ENCODE measurements at places on chromosomes 7 and 10.
A peak's percentile ranks its signal among the peaks of the same experiment; 100 is the strongest.

DNA sequence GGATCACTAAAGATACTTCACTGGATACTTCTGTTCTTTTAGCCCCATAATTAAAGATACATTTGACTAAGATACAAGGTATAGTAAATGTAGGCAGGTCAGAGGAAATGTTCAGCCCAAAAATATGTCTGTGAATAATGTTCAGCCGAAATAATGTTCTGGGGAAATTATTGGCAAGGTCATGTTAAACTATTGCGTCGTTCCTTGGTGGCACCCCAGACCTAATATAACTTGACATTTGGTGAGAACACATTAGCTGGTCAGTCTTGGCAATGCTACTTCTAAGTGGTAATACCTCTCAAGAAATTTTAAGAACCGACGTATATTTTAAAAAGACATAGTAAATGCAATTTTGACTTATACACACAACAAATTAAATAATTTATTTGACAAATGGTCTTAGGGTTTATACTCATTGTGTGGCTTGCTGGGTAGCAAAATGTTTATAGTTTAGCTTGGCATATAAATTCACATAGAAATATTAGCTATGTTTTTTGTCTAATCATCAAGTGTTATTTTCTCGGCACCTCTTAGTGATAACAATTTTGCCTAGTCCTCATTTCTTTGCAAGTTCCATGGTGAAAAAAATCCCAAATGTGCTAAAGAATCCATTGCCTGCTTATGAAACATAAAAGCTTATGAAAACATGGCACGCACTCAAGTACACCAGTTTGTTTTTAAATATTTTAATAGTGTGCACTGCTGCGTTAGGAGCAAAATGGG is 270.3 kb upstream of the NEBL start:
- DNase-seq: no peak

DNA sequence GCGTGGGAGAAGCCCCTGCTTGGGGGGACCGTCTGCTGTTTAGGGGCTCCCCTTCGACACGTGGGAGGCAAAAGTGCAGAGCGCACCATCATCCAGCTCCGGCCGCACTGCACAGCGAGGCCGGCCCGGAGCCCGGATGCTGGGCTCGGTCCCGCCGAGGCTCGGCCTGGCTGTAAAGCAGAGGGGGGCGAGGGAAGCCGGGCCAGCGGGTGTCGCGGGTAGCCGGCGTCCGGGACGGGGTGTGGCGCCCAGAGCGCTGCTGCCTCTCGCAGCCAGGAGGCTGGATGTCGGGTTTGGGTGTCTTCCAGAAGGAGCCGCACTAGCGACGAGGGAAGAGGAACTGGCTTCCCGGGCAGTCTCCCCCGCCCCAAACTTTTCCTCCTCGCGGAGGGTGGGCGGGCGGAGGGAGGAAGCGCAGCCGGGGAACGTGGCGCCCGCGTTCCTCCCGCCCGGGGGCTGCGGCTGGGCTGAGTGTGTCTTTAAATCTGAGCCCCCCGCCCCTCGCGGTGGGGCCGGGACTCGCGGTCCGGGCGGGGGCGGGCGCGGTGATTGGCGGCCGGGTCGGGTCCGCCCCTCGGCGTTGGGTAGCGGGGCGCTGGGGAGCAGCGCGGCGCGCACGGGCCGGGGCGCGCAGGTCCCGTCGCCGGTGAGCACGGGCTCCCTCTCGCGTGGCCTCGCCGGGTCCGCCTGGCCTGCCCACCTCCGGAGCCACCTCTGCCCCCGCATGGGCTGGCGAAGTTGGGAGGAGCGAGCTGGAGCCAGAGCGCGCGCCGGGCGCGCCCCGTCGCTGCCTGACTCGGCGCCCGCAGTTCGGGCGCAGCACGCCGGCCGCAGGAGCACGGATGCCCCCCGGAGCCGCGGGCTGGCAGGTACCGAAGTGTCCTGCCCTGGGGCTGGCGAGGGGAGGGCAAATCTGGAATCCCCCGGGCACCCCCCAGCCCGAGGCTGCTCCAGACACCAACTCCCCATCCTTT is at the start of gene PALD1:
TSS of gene PALD1 (plus strand) at position 577 of the 974 bp plus-strand sequence. CDS start 47,185 bp downstream, outside the sequence.
- DNase-seq: peak; percentile 92

GRCh38 chr7:129005186-129005585 is 49.7 kb downstream of the TNPO3 start:
- no peak for DNase-seq

DNA sequence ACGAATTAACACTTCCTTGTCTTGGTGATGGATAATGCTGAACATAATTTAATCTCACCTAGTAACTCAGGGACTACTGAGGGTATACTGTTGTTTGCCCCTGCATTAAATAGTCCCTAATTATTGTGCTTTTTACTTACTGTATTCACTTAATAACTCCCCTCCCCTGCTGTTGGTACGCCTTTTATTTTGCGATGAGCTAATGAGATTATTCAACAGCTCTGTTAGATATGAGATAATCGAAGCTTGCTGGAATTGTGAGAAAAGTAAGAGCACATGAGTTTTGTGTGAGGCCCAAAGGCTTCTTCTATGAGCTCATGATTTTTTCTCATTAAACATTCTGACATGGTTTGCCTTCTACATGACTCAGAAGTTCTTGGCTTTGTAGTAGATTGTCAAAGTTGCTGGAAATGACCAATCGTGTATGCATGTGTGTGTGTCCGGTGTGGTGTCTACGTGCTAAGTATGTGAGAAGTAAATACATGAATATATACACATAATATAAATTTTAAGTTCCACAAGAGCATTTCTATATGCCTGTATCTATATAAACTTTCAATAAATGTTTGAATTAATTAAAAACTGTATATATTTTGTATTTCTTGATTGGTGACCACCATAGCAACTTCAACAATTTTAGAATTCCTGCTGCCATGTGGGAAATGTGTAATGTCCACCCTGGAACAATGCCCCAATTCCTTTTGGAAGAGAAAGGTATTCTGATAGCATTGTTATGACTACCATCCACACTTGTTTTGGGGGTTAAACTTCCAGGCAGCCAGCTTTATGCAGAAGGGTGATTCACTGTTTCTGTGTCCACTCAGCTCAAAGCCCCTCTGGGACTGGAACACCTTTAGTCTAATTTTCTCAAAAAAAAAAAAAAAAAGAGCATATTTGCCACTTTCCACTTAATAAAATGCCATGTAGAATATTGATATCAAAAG is 106.2 kb downstream of the SAMD9 start:
- no peak for DNase-seq

DNA sequence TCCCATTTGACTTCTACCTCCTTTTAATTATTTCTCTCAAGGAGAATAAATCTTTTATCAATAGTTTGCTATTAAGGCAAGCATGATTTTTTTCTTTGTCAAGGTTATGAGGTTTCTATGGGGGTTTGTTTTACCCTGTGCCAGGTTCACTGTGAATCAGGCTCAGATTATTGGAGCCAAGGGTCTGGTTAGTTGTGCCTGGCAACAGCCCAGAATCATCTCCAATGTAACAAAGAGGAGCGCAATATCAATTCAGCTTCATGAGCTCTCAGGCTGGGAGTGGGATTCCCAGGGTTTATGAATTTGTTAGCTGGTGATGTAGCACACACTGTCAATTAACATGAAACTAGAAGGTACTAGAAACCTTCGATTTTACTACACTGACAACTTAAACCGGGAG is 73.2 kb downstream of the AASS start:
- DNase-seq: no peak

DNA sequence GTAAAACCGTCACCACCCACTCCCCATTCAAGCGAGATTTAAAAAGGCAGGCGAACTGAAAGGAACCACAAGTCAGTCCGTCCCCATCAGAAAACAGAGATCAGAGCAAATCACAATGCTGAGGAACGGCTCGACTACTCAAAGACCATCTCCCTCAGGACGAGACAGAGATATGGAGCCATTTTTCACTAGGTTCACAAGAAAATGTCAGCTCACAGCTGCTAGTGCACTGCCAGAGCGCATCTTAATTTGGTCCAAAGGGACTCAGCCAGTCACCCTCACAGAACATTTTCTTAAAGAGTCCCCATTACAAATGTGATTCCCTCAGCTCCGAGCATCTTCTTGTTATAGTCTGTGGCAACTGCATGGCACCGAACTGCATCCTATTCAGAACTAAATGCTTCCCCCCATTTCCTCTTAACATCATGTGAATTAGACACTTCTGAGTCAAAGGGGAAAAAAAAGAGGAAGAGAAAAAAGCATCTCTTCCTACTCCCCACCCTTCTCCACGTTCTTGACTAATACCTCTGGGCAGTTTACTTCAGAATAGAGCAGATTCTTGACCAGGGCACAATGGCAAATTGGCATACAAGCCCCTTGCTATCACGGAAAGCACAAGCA is 683.9 kb downstream of the MAGI2 start:
- peak; percentile 27 for DNase-seq

- no peak for DNase-seq
Measured at GRCh38 chr10:69323622-69324021, 45.3 kb downstream of the HK1 start.

GRCh38 chr10:78472551-78472890 is 438.9 kb downstream of the RPS24 start:
- DNase-seq: no peak

- no peak for DNase-seq
Measured at GRCh38 chr7:111568419-111568818, 6.1 kb upstream of the IMMP2L start.

DNA sequence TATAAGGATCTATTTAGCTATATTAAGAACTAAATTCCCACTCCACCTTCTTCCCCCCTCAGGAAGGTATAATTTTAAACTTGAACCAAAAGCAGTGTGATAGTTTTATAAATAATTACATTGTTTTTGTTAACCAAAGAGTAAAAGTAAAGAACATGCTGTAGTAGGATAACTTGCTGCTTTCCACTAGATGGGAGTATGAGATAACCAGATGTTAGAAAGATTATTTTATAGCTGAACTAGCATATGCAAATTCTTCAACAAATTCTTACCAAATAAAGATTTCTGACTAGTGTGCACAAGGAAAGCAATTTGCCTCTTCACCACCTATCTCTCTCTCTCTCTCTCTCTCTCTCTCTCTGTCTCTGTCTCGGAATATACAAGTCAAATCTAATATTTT is 31.8 kb downstream of the TES start:
- DNase-seq: no peak

GRCh38 chr7:76408121-76408560 is 1.4 kb downstream of the SSC4D start:
- no peak for DNase-seq

DNA sequence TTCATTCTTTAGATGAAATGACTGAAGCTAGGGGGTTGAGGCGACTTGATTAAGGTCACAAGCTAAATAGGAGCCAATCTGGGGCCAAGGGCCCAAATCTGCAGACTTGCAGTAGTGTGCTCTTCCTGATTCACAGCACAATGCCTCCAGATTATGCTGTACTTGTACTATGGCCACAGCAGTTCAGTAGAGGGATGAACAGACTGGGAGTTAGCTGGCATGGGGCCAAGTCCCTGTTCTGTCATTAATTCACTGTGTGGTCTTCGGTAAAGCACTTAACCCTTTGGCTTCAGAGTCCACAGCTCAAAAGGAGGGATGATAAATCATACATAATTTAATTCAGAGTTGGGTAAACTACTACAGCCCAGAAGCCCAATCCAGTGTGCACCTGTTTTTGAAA is 196.8 kb downstream of the XPNPEP1 start:
- no peak for DNase-seq

DNA sequence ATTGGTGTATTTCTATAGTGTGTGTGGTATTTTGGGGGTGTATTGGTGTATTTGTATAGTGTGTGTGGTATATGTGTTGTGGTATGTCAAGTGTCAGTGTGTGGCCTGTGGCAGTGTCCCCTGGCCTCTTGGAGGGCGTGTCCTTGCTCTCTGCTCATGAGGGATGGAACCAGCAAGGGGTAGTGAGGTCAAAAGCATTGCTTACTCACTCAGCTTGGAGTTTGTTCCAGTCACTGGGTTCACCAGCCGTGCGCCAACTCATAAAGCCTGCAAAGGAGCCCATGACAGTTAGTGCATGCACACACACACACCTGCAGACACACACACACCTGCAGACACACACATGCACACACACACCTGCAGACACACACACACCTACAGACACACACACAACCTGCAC is 4.3 kb upstream of the TRPV6 start:
- DNase-seq: no peak

DNA sequence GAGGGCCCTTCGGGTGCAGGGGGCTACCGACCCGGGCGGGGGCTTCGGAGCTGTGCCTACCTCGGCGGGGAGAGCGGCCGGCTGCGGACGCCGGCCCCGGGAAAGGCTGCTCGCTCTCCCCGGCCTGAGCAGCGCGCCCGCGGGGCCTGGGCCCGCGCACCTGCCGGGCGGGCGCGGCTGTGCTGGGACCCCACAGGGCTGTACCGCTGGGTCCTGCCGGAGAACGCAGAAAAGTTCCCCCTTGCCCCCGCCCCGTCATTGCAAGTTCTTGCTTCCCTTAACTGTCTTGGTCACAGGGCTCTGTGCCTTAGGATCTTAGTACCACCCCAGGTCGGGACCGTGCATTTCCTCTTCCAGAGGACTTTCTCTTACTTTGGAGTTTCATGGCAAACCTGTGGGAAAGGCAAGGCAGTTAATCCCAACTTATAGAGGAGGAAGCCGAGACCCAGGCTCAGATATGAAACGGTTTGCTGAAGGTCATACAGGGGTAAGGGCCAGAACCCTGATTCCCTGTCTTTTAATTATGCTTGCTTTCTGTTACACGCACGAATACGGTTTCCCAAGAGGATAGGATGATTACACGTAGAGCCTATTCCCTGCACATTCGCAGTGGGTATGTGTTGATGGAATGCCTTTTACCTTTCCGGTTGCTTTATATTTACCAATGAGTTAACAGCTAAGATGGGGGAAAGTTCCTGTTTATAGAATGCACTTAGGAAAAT is 652 bp downstream of the PCGF5 start:
- no peak for DNase-seq

DNA sequence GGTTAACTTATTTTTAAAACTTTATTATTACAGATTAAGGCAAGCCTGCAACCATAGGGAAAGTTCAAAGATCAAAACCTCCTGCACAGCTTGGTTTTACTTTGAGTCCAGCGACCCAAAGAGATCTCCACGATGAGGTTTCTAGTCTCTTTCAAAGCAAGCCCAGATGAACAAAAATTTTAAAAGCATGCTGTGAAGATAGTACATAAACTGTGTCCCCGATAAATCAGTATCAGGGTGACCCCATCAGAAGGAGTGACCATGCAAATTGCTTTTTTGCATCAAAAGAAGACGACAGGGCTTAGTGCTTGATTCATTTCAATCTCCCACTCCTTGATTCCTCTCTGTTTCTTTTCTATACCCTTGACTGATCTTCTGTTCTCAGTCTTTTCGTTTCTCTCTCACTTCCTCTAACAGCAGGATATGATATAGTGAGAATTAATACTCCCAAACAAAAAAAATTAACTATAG is 16.0 kb upstream of the DNTT start:
- DNase-seq: no peak

GRCh38 chr10:43610636-43611035 is 4.4 kb downstream of the ZNF485 start:
- no peak for DNase-seq
